ENCODE measurements at places on chromosomes 7 and 10. TPM values are rescaled to one million over a fixed set of nuclear protein-coding genes. Genes with fewer than 3 reads are reported as not detected.

The FAM20C gene
- total RNA-seq, result 1.2 TPM

The PLCE1 gene
- 1.0 TPM for total RNA-seq

The DENND11 gene
- 78.3 TPM for total RNA-seq

The NEUROG3 gene
- total RNA-seq, result not detected

The PAPOLB gene
- total RNA-seq, result 0.25 TPM

The FAM131B gene
- total RNA-seq, result 0.13 TPM

The HOXA4 gene
- total RNA-seq, result 0.51 TPM

The LMOD2 gene
- not detected for total RNA-seq

The SNCG gene
- total RNA-seq, result 137 TPM

The SEC31B gene
- 0.90 TPM for total RNA-seq

The TACC2 gene
- total RNA-seq, result 3.4 TPM

The OR9A2 gene
- total RNA-seq, result not detected

The MXI1 gene
- 5.3 TPM for total RNA-seq

The RPEL1 gene
- 0.13 TPM for total RNA-seq

The SLC16A12 gene
- not detected for total RNA-seq

The PON1 gene
- total RNA-seq, result not detected

The DNAJB9 gene
- 30.0 TPM for total RNA-seq

The NACAD gene
- total RNA-seq, result 0.39 TPM

The CACNB2 gene
- total RNA-seq, result under 0.01 TPM

The MYH16 gene
- 0.13 TPM for total RNA-seq

The TBX20 gene
- total RNA-seq, result 0.13 TPM

The NOBOX gene
- not detected for total RNA-seq

The ZCWPW1 gene
- total RNA-seq, result 0.76 TPM

The VWC2 gene
- not detected for total RNA-seq

The SKIDA1 gene
- 3.8 TPM for total RNA-seq

The ARL4A gene
- 315 TPM for total RNA-seq

The ZPBP gene
- total RNA-seq, result not detected

The AP1S1 gene
- 172 TPM for total RNA-seq

The RTKN2 gene
- total RNA-seq, result under 0.01 TPM

The FAM25C gene
- not detected for total RNA-seq

The TCAF2 gene
- 7.3 TPM for total RNA-seq

The AFAP1L2 gene
- total RNA-seq, result 1.2 TPM

The NT5C2 gene
- 48.8 TPM for total RNA-seq

The NPSR1 gene
- not detected for total RNA-seq

The SYCE1 gene
- total RNA-seq, result under 0.01 TPM

The PRKCQ gene
- 0.39 TPM for total RNA-seq

The SEMA4G gene
- total RNA-seq, result 1.5 TPM

The STEAP4 gene
- not detected for total RNA-seq

The GPR146 gene
- total RNA-seq, result 25.5 TPM

The EXOSC1 gene
- 23.9 TPM for total RNA-seq

The ZNF804B gene
- total RNA-seq, result not detected

The BAZ1B gene
- total RNA-seq, result 37.3 TPM

The LHFPL3 gene
- not detected for total RNA-seq

The TAS2R5 gene
- 0.26 TPM for total RNA-seq

The LAMB4 gene
- 0.13 TPM for total RNA-seq

The CALHM1 gene
- total RNA-seq, result not detected

The OR2A5 gene
- total RNA-seq, result not detected

The SCRN1 gene
- total RNA-seq, result 69.3 TPM

The XRCC2 gene
- total RNA-seq, result 3.7 TPM

The FANK1 gene
- total RNA-seq, result 1.0 TPM

The AGAP5 gene
- 1.3 TPM for total RNA-seq

The TAC1 gene
- total RNA-seq, result not detected

The DPP6 gene
- not detected for total RNA-seq

The PTN gene
- not detected for total RNA-seq

The GPR85 gene
- under 0.01 TPM for total RNA-seq

The TFEC gene
- total RNA-seq, result 0.89 TPM

The KIF11 gene
- total RNA-seq, result 18.5 TPM

The SPRN gene
- total RNA-seq, result not detected

The C7orf57 gene
- total RNA-seq, result not detected

The DBNL gene
- total RNA-seq, result 92.4 TPM
